Right cardiac atrium (tissue), 5 donors: ENCODE measurements at places on chromosomes 2 and 18.

DNA sequence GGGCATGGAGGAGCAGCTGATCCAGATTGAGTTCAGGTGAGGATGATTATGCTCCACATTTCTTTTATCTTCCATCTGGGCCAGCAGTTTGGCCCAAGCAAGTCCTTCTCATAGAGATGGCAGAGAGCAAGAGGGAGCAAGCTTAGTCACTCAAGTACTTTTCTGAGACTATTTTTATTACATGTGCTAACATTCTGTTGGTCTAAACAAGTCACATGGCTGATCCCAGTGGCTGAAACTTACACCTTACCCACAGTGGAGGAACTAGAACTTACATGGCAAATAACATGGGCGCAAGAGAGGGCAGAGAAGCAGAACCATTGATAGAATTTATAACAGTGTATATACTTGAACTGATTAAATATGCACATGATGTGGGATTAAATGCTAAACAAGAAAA lies 105.7 kb downstream of the KYNU start:
- DNase-seq = no peak

DNA sequence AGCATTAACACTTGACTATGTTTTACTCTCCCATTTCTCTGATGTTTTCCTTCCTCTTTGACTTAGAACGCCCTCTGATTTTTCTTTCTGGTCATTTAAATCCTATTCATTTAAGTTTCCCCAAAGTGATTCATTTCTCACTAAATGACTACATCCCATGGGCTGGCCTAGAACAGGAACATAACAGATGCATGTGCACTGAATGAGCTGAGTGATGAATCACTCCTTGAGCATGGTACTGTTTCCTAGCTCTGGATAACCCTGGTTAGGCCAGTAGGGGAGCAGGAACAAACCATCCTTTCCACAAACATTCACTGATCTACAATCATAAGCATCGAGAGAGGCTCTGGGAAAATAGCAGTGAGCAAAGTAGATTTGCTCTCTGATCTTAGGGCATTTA lies 221.9 kb upstream of the SETBP1 start:
- no peak for DNase-seq

- peak; percentile 41 for DNase-seq
These were observed 69.6 kb downstream of the EML4 start for GRCh38 chr2:42238644-42239288.

GRCh38 chr2:69026691-69027459 lies 13.9 kb downstream of the ANTXR1 start:
- no peak for DNase-seq

DNA sequence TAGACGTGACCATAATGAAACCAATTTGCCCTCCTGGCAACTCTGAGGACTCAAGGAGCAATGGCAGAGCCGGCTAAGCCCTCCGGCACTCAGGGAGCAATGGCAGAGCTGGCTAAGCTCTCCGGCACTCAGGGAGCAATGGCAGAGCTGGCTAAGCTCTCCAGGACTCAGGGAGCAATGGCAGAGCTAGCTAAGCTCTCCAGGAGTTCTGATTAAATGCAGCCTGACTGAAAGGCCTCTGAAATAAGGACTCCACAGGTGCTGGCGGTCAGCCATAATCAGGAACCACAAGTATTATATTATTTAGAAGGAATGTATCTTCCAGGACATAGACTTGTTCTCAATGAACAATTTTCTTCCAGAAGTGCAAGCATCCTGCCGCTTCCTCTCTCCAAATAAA lies 65.2 kb downstream of the C2orf76 start:
- no peak for DNase-seq

GRCh38 chr2:100039291-100039980 lies 103.0 kb downstream of the AFF3 start:
- DNase-seq = no peak

- no peak for DNase-seq
These were observed 24.8 kb upstream of the GBX2 start for GRCh38 chr2:236193026-236193425.

GRCh38 chr2:128750328-128751165 lies 431.9 kb upstream of the HS6ST1 start:
- DNase-seq = no peak

- DNase-seq = peak; percentile 91
These were observed 28.4 kb upstream of the PUM2 start for GRCh38 chr2:20378891-20379519.

- DNase-seq = no peak
These were observed 228.6 kb downstream of the CLIP4 start for GRCh38 chr2:29343830-29344229.
